ENCODE measurements at places on chromosomes 13 and 19.

GRCh38 chr13:20470136-20470535 lies 55.5 kb downstream of the CRYL1 start:
- no peak for DNase-seq

- no peak for DNase-seq
Measured at GRCh38 chr13:97069050-97069815, 75.0 kb upstream of the OXGR1 start.

DNA sequence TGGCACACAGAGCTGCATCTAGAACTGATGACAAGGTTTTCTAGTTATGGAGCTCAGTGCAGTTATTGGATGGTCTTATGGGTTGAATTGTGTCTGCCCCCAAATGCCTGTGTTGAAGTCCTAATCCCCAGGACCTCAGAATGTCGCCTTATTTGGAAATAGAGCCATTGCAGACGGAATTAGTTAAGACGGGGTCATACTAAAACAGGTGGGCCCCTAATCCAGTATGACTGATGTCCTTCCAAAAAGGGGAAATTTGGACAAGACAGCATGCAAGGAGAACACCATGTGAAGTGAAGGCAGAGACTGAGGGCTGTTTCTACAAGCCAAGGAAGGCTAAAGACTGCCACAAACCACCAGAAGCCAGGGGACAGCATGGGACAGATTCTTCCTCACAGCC lies 148.7 kb downstream of the KCTD12 start:
- DNase-seq: no peak

GRCh38 chr13:113804017-113804702 lies 45.1 kb downstream of the TMEM255B start:
- no peak for DNase-seq

- no peak for DNase-seq
Measured at GRCh38 chr13:99393791-99394735, 86.9 kb upstream of the GPR183 start.

DNA sequence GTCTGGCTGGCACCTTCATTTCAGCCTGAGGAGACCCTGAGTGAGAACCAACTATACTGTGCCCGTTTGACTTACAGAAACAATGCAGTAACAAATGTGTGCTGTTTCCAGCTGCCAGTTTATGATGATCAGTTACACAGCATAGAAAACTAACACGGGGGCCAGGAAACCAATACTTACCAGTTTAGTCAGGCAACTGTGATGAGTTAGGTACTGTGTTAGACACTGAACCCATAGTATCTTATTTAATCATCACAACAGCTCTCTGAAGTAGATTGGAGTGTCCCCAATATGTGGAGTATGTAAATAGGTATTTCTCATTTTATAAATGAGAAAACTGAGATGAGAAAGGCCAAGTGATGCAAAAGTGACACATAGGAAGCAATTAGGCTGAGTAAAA lies 620.9 kb upstream of the KLF12 start:
- no peak for DNase-seq

- DNase-seq: no peak
Measured at GRCh38 chr13:28031896-28032288, 43.4 kb upstream of the URAD start.

DNA sequence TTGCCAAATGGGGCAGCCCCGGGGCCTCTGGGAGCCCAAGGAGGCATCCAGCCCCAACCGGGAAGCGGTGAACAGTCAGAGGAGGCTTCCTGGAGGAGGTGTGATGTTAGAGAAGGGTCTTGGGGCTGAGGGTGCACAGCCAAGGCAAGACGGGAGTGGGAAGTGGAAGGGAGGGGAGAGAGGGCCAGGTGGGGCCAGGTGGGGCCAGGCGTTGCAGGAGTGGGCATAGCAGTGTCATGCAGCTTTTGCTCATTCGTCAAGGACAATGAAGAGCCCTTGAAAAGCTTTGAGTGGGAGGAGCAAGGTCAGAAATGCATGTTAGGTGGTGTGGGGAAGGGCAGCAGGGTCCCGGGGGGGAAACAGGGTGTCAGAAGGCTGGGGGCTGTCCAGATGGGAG lies 1.8 kb downstream of the FBN3 start:
- DNase-seq: no peak

GRCh38 chr13:60043262-60043661 lies 120.5 kb downstream of the DIAPH3 start:
- DNase-seq: no peak

GRCh38 chr13:73089213-73089612 lies 30.4 kb downstream of the KLF5 start:
- DNase-seq: no peak

GRCh38 chr13:45872566-45872965 lies 21.0 kb upstream of the SIAH3 start:
- no peak for DNase-seq

DNA sequence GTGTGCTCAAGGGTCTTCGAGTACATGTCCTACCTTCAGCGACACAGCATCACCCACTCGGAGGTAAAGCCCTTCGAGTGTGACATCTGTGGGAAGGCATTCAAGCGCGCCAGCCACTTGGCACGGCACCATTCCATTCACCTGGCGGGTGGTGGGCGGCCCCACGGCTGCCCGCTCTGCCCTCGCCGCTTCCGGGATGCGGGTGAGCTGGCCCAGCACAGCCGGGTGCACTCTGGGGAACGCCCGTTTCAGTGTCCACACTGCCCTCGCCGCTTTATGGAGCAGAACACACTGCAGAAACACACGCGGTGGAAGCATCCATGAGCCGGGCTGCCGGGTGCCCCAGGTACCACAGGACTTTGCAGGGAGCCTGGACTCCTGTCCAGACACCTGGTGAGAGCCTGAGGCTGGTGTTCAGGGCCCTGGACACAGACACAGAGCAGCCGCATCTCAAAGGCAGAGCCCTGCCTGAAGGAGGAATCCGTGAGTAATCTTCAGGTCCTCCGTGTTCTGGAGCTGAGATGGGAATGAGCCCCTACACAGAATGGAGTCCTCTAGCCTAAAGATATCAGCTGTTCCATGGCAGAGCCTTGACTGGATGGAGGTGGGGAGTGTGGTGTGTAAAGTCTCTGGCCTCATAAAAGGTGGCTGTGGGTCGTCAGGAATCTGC lies 1.5 kb downstream of the ZNF581 start:
- DNase-seq: no peak

DNA sequence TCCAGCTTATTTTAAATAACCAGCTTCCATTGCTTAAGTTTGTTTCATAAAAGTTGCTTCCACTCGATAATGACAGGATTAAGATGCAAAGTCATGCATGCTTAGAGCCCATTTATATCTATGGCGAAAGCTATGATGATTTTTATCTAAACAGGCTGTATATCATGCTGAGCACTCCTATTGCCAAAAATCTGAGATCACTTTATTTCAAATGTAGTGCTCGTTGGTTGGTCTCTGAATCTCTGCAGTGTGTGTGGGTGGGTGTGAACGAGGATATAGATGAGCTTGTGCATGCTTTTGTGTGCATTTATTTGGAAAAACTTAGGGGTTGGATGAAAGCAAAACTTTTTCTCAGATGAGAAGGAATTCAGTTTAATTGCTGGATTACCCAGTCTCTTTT lies 27.0 kb upstream of the ARGLU1 start:
- DNase-seq: no peak

Data from mammary epithelial cell (primary cell).